ENCODE measurements at places on chromosomes 16 and 17.

DNA sequence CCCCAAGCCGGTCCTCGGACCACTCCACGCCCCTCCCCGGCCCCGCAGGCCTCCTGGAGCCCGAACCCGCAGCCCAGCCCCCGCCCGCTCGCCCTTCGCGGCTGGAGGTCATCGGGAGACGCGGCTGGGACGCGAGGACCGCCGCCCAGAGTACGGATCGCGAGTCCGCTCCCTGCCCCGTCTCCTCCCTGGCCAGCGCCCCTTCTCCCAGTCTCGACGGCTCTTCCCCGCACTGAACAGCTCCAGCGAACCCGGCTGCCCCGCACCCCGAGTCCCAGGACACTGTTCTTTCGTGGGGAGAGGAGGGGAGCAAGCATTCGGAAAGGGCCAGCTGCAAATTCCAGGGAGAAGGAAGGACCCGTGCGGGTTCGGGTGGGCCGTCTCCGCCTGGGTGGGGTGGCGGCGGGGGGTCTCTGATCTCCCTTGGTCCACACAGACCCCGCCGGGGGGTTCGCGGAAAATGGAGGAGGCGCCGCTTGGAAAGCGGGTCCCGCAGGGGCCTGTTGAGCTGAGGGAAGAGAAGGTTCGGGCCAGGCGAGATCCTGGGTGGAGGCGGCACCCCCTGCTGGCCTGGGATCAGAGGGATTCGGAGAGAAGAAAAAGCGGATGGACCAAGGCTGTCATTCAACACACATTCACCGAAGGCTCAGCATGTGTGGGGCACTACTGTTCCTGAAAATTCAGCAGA is 632 bp upstream of the RTN4RL1 start:
- DNase-seq, result no peak

DNA sequence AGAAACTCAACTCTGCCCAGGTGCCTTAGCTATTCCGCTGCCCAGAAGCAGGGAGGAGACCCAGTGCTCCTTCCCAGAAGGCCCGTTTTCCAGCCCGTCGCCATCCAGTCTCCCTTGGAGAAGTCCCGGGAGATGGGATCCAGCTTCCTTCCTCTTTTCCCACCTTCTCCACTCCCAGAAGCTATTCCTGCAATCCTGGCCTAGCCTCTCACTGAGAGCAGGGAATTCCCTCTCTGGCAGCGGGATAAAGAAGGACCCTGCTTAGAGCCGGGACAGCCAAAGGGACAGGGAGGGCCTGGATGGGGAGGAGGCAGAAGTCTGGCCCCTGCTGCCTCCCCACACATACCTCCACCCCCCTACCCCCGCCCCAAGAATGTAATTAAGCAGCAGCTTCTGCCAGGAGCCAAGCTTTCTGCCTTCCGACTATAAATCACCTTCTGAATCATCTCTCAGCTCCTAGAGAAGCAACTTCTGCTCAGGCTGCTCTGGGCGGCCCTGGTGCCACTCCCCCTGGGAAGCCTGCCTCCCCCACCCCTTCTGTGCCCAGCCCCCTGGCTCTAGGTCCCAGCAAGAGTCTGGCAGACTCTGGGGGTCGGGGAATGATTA is 6.4 kb downstream of the WNT3 start:
- DNase-seq, result no peak

- DNase-seq, result no peak
Observed at GRCh38 chr17:38897671-38898290, 27.6 kb upstream of the LASP1NB start.

GRCh38 chr16:3819746-3820724 is 60.5 kb downstream of the CREBBP start:
- DNase-seq, result no peak

GRCh38 chr17:80124351-80124981 is 22.5 kb downstream of the EIF4A3 start:
- DNase-seq, result no peak

DNA sequence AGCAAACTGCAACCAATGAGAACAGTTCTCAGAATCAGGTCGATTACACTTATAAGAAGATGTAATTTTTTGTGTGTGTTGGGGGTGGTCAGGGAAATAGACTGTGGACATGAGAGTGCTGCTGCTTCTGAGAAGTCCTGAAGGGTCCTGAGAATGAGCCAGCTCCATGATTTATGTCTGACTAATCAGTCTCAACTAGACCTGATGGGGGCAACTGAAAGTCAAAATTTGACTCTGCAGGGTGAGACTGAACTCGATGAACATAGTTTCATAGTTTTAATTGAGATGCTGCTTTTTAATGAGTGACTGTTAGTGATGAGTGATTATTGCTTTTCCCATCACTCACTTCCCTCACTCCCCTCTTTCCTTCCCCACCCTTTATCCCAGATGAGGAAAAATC is 37.3 kb downstream of the SMARCE1 start:
- no peak for DNase-seq

DNA sequence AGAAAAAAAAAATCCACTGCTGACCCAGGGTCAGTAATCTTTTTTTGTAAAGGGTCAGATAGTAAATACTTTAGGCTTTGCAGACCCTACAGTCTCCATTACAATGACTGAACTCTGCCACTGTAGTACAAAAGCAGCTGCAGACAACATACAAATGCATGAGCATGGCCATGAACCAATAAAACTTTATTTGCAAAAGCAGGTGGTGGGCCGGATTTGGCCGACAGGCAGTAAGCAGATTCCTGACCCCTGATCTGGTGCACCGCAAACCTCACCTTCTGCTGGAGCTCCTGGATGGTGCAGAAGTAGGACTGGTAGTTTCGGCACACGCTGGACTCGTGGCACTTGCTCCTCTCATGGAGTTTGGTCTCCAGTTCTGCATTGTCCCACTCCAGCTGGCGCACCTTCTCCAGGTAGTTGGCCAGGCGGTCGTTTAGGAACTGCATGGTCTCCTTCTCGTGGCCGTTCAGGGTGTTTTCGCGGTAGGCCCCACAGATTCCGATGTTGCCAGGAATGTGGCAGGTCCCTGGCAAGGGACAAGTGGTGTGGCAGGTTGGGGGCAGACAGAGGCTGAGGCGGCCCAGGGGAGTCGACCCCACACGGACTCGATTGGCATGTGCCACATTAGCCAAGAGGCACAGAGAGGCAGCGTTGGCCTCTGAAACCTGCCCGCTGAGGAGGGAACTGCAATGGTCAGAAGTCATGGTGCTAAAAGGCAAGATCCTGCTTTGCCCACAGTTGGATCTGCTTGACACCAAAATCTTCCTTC is 13.1 kb downstream of the KRT37 start:
- DNase-seq, result no peak

DNA sequence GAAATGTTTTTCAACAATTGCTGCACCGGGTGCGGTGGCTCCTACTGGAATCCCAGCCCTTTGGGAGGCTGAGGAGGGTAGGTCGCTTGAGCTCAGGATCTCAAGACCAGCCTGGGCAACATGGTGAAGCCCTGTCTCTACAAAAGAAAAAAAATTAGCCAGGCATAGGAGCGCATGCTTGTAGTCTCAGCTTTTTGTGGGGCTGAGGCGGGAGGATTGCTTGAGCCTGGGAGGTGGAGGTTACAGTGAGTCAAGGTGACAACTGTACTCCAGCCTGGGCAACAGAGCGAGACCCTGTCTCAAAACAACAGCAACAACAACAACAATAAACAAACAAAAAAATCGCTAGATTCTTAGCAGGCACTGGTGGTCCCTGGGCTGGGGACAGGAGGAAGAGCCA is 28.5 kb downstream of the IL21R start:
- DNase-seq, result no peak

- no peak for DNase-seq
Observed at GRCh38 chr16:49504023-49504364, 130.4 kb downstream of the C16orf78 start.

- no peak for DNase-seq
Observed at GRCh38 chr17:78939615-78940014, 14.4 kb upstream of the TIMP2 start.

DNA sequence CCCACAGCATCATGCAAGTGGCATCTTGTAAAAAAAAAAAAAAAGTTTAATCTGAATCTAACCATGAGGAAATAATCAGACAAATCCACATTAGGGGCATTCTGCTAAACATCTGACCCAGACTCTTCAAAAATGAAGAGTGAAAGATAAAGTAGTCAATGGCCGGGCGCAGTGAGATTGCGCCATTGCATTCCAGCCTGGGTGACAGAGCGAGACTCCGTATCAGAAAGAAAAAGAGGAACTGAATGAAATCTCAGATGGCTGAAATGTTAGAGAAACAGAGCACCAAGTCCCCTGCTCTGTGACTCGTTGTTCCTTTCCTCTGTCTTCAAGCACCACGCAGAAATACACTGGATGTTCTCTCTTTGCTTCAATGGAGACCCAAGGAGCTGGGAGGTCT is 12.7 kb upstream of the RNF135 start:
- no peak for DNase-seq

DNA sequence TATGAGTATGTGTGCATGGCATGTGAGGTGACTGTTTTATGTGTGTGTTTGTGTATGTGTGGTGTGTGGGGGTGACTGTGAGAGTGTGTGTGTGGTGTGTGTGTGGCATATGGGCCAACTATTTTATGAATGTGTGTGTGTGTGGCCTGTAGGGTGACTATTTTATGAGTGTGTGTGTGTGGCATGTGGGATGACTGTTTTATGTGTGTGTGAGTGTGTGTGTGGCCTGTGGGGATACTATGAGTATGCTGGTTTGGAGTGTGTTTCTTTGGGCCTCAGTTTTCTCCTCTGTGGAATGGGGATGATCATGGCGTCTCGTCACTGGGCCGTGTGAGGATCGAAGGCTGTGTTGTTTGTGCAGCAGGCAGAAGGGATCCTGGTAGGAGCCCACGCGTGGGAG is 152.1 kb upstream of the PLCG2 start:
- no peak for DNase-seq

DNA sequence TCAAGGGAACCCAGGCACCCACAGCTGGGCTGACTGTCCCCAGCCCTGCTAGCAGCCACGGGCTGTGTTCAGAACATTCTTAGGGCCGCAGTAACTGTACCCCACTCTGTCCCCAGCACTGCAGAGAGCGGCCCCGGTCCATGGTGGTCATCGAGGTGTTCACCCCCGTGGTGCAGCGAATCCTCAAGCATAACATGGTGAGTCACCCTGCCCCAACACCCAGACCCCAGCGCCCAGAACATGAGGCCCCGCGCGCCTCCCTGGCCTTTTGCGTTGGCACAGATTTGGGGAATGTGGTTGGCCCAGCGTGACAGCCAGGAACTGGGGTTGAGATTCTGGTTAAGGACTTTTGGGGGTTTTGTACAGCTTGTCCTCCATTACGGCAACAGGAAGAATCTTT is 114.9 kb upstream of the PLCG2 start:
- DNase-seq, result no peak
